ENCODE measurements at places on chromosomes 11 and 22. TPM values are rescaled to one million over a fixed set of nuclear protein-coding genes. Genes with fewer than 3 reads are reported as not detected.

The PATE4 gene
- polyA plus RNA-seq: 0.20 TPM

The VWCE gene
- 4.7 TPM for polyA plus RNA-seq

The LRRC32 gene
- 48.8 TPM for polyA plus RNA-seq

The MYO7A gene
- polyA plus RNA-seq: 3.7 TPM

The C11orf91 gene
- polyA plus RNA-seq: not detected

The OR52H1 gene
- 0.13 TPM for polyA plus RNA-seq

DNA sequence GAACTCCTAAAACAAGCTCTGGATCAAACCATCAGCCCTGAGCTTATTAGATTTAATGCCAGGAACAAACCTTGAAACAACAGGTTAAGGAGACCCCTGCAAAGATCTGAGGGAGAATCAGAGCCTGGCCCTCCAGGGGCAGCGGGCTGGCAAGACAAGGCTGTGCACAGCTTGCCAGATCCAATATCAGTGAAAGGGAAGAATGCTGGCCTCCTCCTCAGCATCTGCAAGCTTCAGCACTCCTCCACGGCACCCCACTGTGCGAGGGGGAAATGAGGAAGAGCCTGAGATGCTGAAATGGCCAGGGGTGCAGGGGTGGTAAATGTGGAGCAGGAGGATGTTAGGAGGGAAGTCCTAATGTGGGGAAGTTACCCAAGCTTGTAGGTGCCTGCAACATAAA is 167.0 kb downstream of the TENM4 start:
- DNase-seq: no peak

GRCh38 chr11:73091521-73092305 is 50.4 kb downstream of the FCHSD2 start:
- DNase-seq: no peak

GRCh38 chr11:115698243-115698642 is 194.0 kb upstream of the CADM1 start:
- DNase-seq: no peak

- DNase-seq: no peak
Observed at GRCh38 chr22:42972649-42973535, 42.1 kb downstream of the PACSIN2 start.

- DNase-seq: no peak
Observed at GRCh38 chr22:17845790-17846189, 71.5 kb upstream of the BID start.

DNA sequence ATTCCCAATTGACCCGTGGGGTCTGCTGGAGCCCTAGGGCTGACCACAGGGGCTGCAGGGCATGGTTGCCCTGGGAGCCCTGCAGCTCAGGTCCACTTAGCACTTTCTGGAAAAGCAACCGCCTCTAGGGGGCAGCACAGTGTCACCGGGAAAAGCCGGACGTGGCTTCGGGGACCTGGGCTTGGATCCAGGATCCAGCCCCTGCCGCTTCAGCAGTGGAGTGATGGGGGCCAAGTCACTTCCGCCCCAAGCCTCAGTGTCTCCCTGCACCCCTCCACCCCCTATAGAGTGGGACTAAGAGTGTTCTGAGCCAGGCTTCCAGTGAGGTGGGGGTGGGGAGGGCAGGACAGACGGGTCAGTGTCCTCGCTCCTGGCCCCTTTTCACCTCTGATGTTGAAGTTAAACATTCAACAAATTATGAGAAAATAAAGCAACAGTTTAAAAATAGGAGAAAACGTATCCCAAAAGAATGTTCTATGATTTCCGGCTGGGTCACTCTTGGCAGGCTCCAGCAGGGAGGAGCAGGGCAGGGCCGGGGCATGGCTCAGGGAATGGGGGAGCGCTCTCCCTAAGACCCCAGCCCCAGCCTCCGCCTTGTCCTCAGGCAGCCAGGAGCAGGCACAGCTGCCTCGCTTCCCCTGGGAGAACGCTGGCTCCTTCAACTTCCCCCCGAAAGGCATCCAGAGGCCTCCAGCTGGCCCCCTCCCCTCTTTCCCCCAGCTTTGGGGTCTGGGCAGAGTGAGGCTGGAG is 96.5 kb upstream of the FGF3 start:
- DNase-seq: peak; percentile 84

GRCh38 chr11:64920124-64920523 is 3.1 kb upstream of the ATG2A start:
- DNase-seq: no peak

- DNase-seq: no peak
Observed at GRCh38 chr11:60972182-60973030, 926 bp downstream of the CD6 start.

DNA sequence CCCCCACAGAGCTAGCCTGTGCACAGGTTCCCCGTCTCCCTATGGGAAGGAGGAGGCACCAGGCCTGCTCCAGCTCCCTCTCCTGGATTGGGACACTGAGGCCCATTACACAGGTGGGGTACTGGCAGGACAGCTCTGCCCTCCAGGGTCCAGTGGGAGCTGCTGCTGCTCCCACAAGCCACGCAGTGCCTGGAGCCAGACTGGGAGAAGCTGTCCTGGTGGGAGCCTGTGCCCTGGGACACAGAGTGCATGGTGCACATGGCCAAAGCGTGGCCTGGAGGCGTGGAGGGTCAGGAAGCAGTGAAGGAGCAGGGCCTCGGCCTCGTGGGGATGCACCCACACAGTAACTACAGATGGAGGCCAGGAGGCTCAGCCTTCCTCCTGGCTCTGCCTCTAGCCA is 27.5 kb downstream of the DUSP8 start:
- DNase-seq: no peak

- no peak for DNase-seq
Observed at GRCh38 chr11:12961615-12962014, 47.5 kb upstream of the RASSF10 start.

DNA sequence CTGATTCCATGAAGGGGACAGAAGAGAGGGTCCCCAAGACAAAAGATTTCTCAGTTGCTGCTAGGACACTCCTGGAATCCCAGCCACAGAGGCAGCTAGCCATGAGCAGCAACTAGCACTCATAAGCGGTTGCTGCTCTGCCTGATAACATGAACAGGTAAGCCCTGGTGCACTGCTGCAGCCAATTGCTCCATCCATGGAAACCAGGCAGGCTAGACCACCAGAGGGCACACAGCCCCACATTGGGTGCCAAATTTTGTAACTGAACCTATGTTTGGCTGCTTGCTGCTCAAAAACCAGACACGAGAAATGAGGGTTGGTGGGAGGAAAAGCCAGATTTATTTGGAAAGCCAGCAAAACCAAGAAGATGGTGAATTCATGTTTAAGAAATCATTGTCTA is 21.9 kb upstream of the QSER1 start:
- DNase-seq: no peak

GRCh38 chr22:47250995-47251765 is 488.7 kb downstream of the TBC1D22A start:
- DNase-seq: no peak

DNA sequence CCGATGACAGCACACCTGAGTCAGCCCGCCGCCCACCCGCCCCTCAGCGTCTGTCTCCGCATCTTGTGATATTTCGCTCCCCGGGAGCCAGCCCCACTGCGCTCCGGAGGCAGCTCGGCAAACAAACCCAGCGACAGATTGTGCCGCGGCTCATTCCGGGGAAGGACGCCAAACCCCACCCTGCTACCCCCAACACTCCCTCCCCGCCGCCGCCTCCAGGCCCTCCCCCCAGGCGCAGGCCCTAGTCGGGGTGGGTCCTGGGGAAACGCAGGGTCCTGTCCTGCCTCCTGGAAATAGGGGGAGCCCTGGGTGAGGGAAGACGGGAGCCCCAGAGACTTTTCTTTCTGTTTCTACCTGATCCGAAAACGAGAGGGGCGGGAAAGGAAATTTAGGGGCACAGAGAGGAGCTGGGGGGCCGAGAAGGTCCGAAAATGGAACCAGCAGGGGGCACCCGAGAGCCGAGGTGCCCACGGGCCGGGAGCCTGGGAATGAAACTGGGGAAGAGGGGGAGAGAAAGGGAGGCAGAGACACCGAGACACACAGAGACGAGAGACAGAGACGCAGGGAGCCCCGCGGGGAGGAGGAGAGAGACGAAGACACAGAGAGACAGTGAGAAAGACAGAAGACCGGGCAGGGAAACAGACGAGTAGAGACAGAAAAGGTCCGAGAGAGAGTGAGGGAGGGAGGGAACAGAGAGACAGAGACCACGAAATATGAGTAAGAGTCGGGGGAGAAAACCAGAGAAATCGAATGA is 1.7 kb upstream of the RTN4RL2 start:
- DNase-seq: no peak

- no peak for DNase-seq
Observed at GRCh38 chr22:48499456-48500425, 1327.9 kb downstream of the BRD1 start.

DNA sequence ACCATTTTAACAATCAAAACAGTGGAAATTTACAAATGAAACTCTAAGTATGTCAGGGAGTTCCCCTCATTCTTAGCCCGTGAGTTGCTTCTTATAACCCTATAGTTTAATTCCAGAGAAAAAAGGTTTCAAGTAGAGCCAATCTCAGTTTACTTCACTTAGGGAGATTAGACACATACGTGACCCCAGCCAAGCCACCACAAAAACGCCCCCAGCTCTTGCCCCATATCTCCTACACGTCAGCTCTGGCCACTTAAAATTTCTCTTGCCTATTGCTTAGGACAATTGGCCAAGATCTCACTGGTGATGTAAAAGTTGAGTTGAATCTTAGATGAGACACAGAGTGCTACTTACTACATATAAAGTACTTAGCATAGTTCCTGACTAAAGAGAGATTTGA is 166.4 kb downstream of the ETS1 start:
- no peak for DNase-seq

GRCh38 chr11:74460481-74461154 is 6.7 kb downstream of the KCNE3 start:
- no peak for DNase-seq

- no peak for DNase-seq
Observed at GRCh38 chr11:64863391-64864060, 14.9 kb downstream of the EHD1 start.

GRCh38 chr11:72856551-72857345 is 42.5 kb downstream of the ATG16L2 start:
- no peak for DNase-seq

Measured in left kidney (tissue), 8 donors.